ENCODE measurements at places on chromosomes 7 and 10.

GRCh38 chr7:20146451-20146850 is 70.7 kb downstream of the MACC1 start:
- no peak for DNase-seq

GRCh38 chr7:147569116-147569913 is 1021.3 kb upstream of the C7orf33 start:
- DNase-seq, result no peak

GRCh38 chr10:43002596-43002995 is 74.3 kb upstream of the RET start:
- no peak for DNase-seq

DNA sequence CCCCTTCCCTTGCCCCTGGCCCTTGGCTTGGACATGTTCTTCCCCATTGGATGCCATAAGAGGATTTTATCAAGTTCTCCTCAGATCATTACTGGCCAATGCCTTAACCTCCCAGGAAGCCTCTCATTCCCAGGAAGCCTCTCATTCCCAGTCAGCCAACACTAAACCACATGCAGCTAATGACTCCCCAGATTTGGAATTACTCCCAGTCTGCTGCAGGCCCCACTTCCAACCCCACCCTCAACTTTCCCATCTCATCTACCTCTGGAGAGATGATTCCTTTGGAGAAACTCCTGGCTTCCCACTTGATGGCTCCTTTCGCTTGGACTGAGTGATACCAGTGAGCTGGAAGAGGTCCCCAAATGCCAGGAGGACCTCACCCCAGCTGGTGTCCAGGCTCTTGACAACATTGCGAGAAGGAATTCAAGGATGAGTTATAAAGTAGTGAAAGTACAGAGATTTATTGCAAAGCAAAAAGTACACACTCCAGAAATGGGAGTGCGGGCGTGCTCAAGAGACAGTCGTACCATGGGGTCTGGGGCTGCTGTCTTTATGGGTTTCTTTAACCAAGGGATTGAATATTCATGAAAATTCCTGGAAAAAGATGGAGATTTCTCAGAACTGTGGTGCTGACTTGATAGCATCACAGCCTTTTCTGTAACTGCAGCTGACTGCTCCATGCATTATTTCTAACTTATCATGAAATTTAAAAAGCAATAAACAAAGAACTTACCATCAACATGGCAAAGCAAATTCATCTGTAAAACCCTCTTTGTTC is 117.2 kb upstream of the ADCY1 start:
- no peak for DNase-seq

GRCh38 chr10:124271676-124272075 is 147.0 kb downstream of the OAT start:
- no peak for DNase-seq

DNA sequence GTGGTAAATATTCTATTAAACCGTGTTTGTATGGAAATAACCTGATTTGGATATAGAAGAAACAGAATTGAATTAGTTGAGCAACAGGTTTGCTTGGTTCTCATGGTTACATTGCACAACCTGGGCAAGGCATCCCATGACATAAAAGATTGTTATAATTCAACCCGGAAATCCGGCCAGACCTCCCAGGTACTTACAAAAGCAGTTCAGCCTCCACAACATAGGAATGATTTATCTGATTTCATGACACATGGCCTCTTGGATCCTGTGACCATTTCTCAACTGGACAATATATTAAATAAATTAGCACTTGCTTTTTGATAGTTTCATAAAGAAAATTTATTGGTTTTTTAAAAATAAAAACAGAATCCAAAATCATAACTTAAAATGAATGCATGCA is 55.1 kb upstream of the PTPN12 start:
- no peak for DNase-seq

- DNase-seq, result no peak
Observed at GRCh38 chr10:18290651-18291313, 150.6 kb downstream of the CACNB2 start.

- DNase-seq, result no peak
Observed at GRCh38 chr10:92265687-92266258, 25.1 kb downstream of the CPEB3 start.

GRCh38 chr10:65194555-65194954 is 1673.4 kb downstream of the REEP3 start:
- no peak for DNase-seq

DNA sequence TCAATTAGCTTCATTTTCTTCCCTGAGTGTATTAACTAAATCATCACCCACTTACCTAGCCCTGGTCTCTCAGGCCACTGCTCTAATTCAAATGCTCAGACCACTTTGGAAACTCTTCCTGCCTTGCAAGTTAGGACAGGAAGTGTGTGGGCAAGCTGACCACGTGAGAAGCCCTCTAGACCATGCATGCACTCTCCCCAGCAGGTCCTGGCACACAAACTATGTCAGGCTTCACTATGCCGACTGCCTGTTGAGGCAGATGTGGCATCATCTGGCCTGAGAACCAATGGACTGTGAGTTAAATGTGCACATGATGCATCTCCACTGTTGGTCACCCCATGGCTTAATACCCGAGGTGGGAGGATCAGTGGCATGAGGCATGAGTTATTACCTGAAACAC is 439.6 kb downstream of the GRID1 start:
- peak; percentile 32 for DNase-seq

DNA sequence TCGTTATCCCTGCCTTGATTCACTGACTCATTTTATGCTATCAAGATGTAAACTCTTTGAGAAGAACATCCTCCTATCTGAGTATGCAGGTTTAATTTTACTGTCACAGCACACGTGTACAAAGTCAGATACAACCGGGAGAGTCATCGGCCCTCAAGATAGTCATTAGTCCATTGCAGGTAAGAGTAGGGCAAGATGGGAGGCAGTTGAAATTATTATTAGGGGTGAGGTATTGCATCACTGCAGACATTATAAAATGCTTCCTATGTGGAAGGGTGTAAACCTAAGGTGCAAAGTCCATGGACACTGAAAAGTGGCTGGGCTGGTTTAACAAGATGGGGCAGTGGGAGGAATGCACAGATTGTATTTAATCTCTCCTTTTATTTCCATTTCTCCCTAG is 113.7 kb downstream of the ARL4A start:
- no peak for DNase-seq
